Lower leg skin (tissue), 4 donors: ENCODE measurements at places on chromosomes 5 and 9. TPM values are rescaled to one million over a fixed set of nuclear protein-coding genes. Genes with fewer than 3 reads are reported as not detected.

GRCh38 chr5:179294131-179294780 lies 51.0 kb downstream of the ADAMTS2 start:
- no peak for DNase-seq

DNA sequence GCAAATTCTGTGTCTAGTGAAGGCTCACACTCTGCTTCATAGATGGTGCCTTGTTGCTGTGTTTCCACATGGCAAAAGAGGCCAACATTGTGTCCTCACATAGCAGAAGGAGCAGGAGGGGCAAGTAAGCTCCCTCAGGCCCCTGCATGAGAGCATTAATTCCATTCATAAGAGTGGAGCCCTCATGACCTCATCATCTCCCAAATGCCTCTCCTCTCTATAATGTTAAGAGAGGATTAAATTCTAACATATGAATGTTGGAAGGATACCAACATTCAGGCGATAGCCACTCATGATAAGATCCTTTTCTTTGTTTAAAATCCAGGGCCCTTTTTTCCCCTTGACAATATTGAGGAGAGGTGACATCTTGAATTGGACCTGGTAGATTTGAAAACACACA lies 35.2 kb upstream of the PAM start:
- no peak for DNase-seq

Gene NR4A3
- 1.8 TPM for total RNA-seq

Gene SELENOP
- 222 TPM for total RNA-seq

DNA sequence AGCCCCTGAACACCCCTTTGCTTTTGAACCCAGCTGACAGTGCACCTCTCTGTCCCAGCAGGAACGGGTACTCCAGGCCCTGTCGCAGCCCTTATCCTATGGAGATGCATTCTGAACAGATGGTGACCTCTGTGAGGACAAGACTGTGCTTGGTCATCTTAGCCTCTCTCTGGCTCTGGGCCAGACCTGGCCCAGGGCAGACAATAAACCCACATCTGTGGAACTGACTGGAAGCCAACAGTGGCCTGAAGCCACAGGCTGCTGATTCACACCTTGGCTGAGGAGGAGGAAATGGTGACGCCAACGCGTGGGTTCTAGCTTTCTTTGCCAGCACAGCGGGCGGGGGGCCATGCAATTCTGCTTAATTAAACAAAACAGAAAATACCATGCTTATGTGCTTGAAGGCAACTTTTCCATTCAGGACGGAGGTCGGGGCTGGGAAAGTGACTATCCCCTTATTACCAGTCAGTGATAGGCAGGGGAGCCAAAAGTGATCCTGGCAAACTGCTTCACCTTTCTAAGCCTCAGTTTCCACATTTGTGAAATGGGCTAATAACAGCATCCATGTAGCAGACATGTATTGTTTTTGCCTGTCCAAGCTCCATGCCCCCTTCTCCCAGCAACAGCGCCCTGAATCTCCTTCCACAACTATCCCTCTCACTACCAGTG lies 10.8 kb downstream of the SH3PXD2B start:
- peak; percentile 97 for DNase-seq

GRCh38 chr5:88923623-88924329 lies 40.8 kb upstream of the MEF2C start:
- no peak for DNase-seq

DNA sequence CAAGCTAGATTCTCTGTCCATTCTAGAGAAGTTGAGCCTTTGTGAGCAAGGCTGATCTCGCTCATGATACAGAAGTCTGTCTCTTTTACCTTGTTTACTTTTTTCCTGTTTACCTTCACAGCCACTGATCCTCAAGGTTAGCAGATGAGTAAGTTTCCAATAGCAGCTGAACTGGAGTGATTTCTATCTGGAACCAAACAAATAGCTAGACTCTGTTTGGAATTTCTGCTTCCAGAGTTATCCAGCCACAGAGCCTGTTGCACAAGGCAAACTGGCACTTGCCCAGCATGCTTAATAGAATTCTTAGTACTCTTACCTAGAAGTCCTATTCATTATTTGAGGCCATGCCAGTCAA lies 12.8 kb upstream of the PANK3 start:
- DNase-seq, result peak; percentile 50
